ENCODE measurements at places on chromosomes 3 and 15. TPM values are rescaled to one million over a fixed set of nuclear protein-coding genes. Genes with fewer than 3 reads are reported as not detected.

TLNRD1 gene
- 20.1 TPM for total RNA-seq

FBXO40 gene
- not detected for total RNA-seq

GRCh38 chr3:10437272-10437994 lies 68.0 kb downstream of the ATP2B2 start:
- peak; percentile 93 for DNase-seq

DNA sequence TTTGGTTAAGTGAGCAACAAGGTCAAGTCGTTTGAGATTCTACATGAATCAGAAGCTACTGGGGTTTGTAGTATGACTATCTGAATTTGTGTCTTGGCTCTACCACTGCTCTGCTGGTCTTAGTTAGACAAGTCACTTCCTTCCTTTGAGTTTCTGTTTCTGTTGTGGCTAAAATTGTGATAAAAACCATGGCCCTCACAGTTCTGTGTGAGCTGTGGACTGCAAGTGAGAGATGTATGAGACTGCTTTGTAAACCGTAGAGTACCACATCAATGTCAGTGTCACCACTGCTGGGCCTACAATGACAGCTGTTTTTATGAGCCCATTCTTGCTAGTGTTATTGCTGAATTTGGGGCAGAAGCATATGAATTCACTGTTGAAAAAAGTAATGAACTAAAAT lies 32.7 kb downstream of the RARB start:
- peak; percentile 2 for DNase-seq

GRCh38 chr15:55917881-55918296 lies 75.5 kb downstream of the NEDD4 start:
- peak; percentile 14 for DNase-seq
